ENCODE measurements at places on chromosomes 1 and 21.

GRCh38 chr1:86825319-86825718 is 88.6 kb downstream of the SELENOF start:
- DNase-seq: no peak

GRCh38 chr21:8991968-8992621 is 1529.3 kb upstream of the TPTE start:
- DNase-seq: no peak

DNA sequence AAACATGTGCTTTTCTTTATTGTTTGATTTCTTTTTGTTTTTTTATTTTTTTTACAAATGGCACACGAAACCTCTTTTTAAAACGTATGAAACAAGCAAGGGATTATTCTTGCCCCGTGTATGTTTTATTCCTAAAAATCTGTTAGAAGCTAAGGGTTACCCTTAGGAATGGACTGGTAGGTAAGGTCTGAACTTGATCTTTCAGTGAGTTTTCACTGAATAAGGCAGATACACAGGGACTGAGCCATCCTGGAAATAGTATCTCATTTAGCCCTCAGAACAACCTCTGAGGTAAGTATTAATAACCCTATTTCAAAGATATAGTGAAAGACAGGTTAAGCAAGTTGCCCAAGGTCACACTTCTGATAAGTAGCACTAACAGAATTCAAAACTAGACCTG is 6.0 kb downstream of the CD53 start:
- no peak for DNase-seq

- no peak for DNase-seq
Measured at GRCh38 chr1:14113841-14114567, 414.0 kb downstream of the PRDM2 start.

GRCh38 chr21:44082648-44083440 is 24.4 kb upstream of the PWP2 start:
- DNase-seq: no peak

- DNase-seq: no peak
Measured at GRCh38 chr21:36854391-36854790, 112.1 kb downstream of the HLCS start.

GRCh38 chr1:39761557-39762260 is 9.4 kb downstream of the OXCT2 start:
- DNase-seq: no peak

DNA sequence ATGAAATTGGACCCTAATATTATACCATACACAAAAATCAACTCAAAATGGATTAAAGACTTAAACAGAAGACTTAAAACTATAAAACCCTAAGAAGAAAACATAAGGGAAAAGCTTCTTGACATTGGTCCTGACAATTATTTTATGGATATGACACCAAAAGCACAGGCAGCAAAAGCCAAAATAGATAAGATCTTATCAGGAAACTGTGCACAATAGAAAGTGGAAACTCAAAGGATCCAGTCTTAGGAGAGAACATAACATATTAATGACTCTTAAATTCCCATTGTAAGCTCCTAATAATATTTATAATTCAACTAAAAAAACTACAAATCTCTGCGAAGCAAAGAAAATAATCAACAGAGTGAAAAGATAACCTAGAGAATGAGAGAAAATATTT is 39.8 kb downstream of the RGS13 start:
- DNase-seq: no peak

- DNase-seq: no peak
Measured at GRCh38 chr1:200242110-200243041, 167.5 kb downstream of the ZNF281 start.
